ENCODE measurements at places on chromosomes 7 and 10.
A peak's percentile ranks its signal among the peaks of the same experiment; 100 is the strongest.

GRCh38 chr10:18094332-18094731 is 45.9 kb upstream of the CACNB2 start:
- DNase-seq, result no peak

DNA sequence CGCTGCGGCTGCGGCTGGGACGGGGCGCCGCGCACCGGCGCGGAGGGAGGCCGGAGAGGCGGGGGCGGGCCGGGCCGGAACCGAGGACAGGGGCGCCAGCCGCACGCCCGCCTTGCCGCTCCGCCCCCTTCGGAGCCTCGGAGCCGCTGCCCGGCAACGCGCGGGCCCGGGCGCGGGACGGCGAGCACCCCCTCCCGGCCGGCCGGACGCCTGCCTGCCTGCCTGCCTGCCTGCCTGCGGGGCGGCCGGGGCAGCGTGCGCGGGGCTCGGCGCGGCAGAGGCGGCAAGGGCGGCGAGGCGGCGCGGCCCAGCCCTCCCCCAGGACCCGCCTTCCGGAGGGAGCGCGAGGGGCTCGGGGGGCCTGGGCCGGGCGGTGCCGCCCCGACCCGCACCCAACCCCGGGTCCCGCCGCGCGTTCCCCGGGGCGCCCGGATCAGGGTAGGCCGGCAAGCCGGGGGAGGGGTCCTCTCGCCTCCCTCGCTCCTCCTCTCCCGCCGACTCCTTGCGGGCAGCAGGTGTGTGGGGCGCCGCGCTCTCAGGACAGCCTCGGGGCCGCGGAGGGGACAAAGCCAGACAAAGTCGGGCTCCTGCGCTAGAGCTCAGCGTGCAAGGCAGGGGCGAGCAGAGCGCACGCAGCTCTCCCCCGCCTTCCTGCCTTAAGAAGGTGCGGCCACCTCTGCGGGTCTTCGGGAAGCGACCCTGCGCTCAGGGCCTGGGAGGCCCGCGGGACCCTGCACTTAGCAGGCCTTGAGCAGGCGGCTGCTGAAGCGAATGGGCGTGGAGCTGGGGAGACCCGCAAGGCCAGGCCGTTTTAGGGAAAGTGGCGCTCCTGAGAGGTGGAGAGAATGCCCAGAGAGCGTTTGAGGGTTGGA is at the start of gene KIAA1549:
Gene KIAA1549, minus strand, starts transcription at position 58 of the 872 bp plus-strand sequence. CDS start 120 bp downstream, outside the sequence.
- DNase-seq, result peak; percentile 31

- DNase-seq, result no peak
Measured at GRCh38 chr7:106260136-106260561, 24.6 kb downstream of the NAMPT start.

GRCh38 chr7:116135306-116135705 is 75.0 kb upstream of the TES start:
- peak; percentile 9 for DNase-seq

- peak; percentile 92 for DNase-seq
Measured at GRCh38 chr7:135147899-135148721, at the start of gene TMEM140. Gene TMEM140, plus strand, starts transcription at chr7:135148072. Its CDS starts 16,370 bp downstream, at chr7:135164442.

DNA sequence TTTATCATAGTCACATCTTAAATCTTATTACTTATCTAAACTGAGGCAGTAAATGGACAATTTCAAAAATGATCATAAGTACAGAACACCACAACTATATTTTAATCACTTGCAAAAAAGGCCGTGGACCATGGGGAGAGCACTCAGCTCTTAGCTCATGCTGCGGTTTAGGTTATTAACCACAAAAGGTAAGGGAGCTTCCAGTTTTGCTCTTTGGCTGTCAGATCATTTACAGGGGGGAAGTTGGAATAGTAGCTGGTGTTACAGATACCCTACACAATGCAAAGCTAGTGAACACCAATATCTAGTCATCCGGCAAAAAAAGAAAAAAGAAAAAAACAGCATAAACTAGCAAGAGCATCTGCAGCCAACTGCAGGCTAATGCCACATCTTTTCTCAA is 147.0 kb downstream of the BBS9 start:
- DNase-seq, result no peak

Measured in dermis microvascular lymphatic vessel endothelial cell (primary cell).